Stimulated activated CD4-positive, alpha-beta T cell treated with anti-CD3 and anti-CD28 coated beads, Interleukin-4, amount 100 ng/mL, for 48 hours (primary cell): ENCODE measurements at places on chromosomes 4 and X.

DNA sequence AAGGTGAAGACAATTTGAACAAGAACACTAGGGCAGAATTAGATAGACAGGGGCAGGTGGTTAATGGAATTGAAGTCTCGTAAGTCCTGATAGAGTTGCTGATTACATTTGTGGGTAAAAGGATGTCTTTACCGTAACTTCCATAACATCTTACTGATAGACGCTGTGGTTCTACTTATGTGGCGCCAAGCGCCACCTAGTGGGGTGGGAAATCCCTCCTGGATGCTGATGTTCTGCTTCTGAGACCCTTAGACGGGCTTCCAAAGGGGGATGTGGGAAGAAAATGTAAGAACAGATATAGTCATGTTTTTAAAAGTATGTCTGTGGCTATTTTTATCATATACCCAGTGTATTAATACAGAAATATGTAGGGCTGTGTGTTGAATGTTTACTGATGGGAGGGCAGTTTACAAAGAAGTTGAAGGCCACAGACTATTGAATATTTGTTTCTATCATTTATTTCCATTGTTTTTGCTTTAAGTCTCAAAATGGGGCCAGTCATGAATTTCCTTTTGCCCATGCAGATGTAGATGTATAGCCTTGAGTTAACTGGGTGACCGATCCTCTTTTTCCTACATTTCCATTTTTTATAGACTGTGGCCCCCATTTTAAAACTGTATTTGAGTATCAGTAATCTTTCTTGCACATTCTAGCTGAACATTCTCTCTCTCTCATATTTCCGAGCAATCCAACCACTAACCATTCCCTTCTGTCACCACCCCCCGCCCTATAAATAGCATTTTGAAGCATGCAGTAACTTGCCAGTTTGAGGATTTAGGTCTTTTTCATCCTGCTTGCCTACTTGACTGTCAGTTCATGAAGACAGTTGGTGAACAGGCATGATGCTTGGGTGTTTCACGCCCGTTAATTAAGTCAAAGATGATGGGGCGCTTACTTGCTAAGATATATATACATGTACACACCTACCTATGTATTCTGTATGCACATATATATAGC is 12.1 kb upstream of the TLR8 start:
- no peak for DNase-seq

DNA sequence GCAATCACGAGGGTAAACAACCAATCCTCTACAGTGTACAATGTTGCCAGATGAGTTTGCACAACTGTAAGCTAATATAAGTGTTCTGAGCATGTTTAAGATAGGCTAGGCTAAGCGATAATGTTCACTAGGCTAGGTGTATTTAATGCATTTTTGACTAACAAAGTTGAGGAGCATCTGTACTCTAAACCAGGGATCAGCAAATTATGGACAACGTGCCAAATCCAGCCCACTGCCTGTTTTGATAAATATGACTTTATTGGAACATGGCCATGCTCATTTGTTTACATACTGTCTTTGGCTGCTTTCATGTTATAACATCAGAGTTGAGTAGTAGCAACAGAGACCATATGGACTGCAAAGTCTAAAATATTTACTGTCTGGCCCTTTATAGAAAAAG is 46.3 kb upstream of the ARHGEF6 start:
- DNase-seq: no peak

DNA sequence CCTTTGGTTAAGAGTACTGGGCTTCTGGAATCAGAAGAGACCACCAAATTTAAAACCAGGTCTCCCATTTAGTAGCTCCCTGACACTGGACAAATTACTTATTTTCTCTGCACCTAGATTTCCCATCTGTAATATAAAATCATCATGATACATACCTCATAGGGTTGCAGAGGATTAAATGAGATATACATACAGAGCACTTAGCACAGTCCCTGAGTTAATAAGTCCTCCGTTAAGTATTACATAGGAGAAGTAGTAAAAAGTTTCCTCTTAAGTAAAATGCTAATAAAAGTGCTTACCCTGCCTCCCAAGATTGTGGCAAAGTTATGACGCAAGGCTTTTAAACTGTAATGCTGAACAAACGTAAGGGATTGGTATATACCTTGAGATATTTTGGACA is 539 bp upstream of the CHIC1 start:
- DNase-seq: no peak

DNA sequence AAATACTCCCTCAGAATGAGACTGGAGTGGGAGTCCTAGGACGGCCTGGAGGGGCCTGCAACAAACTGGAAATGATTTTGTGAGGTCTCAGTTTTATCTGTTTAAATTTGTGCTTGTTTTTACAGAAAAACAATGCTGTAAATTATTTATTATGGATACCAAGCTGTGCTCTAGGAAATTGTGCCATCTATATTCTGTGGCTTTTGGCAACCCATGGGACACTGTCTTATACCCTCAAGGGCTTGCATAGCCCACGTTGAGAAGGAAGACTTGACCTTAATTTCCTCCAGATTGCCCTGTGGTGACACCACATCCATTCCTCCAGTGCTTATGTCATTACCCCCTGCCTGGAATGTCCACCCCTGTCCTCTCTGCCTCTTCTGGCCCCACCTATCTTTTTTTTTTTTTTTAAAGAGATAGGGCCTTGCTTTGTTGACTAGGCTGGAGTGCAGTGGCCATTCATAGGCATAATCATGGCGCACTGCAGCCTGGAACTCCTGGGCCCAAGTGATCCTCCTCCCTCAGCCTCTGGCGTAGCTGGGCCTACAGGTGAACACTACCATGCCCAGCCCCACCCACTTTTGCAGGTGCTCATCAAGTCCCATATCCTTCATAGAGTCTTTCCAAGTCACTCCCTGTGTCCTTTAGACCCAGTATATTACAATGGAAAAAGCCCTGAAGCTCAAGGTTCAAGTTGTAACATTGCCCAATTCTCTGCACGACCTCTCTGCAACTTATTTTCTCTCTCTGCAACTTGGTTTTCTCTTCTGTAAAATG is 77.4 kb downstream of the HPRT1 start:
- no peak for DNase-seq

GRCh38 chrX:118621081-118621759 is 106.2 kb upstream of the IL13RA1 start:
- no peak for DNase-seq

DNA sequence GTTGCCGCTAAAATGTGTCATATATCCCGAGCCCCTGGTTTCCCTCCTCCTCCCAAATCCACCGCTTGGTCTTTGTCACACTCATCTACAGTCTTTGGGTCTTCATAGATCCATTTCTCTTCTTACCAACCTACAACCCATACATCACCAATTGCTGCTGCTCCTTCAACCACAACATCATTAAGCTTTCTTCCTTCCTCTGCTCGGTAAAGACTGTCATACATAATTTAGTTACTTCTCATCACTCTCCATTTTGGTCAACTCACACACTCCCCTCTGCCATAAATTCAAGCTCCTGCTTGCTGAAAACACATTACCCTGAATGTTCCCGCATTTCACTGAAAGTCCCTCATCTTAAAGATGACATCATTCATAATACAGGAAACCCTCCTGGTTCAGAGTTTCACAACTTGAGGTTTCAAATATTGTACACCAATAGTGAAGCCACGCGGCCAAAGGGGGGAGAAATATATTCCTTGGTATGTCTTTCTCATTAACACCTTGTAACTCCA is 1.7 kb upstream of the DCTD start:
- no peak for DNase-seq

DNA sequence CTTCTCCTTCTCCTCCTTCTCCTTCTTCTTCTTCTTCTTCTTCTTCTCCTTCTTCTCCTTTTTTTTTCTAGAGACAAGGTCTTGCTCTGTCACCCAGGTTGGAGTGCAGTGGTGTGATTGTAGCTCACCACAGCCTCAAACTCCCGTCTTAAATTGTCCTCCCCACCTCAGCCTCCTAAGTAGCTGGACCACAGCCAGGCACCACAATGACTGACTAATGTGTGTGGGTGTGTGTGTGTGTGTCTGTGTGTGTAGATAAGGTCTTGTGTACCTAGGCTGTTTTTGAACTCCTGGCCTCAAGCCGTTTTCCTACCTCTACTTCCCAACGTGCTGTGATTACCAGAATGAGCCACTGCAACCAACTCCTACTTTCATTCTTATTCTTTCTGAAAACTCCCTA is 390.9 kb downstream of the ADAM29 start:
- no peak for DNase-seq

DNA sequence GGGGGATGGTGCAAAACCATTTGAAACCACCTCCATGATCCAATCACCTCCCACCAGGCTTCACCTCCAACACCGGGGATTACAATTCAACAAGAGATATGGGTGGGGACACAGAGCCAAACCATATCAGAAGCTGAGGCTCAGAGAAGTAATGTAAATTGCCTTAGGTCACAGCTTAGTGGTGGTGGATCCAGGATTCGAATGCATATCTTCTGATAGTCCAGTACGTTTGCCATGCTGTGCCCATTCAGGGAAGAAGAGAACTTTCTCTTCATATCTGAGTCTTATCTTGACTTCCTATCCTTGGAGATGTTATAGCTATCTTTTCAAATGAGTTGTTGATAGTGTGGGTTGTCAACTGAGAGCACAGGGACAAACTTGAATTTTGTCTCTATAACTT is 325.5 kb downstream of the ZIC3 start:
- DNase-seq: no peak

DNA sequence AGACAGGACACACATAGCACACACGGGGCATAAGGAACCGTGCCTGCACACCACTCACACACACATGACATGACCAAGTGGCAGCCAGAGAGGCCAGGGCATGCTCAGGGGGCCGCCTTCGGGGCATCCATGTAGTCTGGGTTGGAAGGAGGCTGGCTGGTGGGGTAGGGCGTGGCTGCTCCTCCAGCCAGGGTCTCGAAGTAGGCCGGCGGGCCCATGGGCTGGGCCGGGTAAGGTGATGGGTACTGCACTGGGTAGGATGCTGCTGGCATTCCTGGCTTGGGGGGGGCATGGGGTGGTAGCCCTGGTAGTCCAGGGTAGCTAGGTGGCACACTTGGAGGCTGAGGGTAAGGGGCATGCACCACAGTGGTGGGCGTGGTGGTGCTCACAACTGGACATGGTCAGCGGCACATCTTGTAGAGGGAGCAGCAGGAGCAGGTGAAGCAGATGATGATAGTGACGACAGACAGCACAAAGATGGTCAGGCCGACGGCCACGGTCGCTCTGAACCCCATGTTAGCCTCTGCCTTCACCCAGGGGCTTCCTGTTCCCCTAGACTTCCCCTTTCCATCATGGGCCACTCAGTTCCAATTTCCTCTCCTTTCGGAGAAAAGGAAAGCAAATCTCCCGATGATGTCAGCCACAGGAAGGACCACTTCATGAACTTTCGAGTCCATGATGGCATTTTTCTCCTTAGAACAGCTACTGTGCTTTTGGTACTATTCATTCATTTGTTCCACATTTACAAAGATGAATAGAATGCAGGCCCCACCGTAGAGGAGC is 10.9 kb upstream of the DDX3X start:
- DNase-seq: no peak

GRCh38 chr4:77471821-77472495 is 133.7 kb upstream of the CXCL13 start:
- no peak for DNase-seq

DNA sequence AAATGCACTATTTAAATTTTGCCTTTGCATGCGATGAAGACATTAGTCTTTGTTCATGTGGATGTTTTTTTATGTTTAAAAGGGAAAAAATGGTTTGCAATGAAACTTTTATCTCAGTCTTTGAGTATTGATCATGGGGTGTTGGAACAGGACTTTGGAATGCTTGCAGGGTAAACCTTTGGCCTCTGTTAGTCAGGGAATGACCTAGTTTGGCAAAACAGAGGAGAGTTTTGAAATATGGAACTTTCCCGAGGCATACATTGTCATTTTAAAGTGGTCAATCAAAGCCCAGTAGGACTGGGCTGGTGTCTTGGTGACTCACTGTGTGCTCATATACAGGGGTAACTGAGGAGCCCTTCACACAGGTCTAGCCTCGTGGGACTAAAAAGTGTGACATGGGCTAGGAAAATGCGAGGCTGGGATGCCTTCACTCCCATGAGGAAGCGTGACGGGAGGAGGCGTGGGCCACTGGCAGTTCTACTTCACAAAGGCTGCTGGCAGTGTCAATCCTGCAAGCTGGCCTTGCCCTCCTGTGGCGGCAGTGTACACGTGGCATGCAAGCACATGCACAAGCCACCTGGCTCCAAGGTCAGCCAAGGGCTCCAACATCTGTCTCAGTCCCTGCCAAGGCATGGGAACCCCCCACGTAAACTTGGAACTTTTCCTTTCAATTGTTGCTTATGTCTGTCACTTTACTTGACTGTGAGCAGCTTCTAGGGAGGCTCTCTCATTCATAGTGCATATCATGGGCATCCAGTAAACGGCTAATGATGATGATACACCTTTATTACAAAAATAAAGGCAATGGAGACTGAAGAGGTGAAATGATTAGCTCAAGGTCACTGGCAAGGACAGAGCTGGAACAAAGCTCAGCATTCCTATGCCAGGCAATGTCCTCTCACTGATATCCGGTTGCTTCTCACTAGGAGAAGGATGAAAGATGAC is 5.2 kb upstream of the F11 start:
- no peak for DNase-seq

DNA sequence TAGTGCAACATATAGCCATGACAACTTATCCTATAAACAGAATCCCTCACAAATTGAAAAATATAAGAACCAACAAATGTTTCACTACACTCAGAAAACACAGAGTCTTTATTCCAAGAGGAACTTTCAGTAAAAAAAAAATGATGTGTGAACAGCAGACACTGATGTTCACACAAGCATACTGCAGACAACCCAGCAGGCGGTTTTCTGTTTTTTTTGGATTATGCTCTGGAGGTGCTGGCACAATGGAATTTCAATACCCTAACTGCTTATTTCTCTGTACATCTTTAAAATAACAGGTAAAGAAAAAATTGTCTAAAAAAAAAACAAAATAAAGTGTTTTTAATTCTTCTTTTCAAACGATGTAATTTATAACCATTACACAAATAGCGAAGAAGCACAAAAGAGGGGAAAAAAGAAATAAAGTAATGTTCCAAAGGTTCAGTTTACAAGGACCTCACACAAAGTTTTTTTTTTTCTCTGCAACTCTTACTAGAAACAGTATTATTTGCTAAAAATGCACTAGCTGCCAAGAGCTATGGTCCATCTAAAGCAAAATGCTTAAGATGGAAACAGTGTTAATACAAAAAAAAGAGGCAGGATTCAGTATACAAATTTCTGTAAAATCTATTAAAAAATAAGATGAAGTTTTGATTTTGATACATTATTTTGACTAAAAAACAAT is 55.3 kb downstream of the ANAPC10 start:
- no peak for DNase-seq

GRCh38 chrX:122835886-122836285 is 348.2 kb upstream of the GRIA3 start:
- no peak for DNase-seq

GRCh38 chrX:46559062-46559461 is 13.8 kb upstream of the ZNF674 start:
- DNase-seq: no peak

DNA sequence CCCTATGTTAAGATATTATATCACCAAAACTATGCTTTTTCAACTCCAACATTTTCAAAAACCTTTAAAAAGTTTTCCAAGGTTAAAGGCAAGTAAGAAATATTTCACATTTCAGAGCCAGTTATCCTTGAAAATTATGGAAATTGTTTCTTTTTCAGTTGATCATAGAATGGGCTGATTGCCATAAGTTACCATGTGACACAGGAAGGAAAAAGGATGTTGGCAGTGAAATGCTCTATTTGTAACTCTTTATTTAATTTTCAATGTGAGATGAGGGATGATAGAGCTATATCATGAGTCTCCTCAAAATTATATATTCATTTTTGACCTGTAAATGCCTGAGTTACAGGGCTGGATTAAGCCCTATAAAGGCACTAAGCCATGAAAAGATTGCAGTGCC is 93.0 kb upstream of the PLS3 start:
- no peak for DNase-seq
